Stimulated activated CD8-positive, alpha-beta memory T cell treated with anti-CD3 and anti-CD28 coated beads, Interleukin-7, amount 100 ng/mL, for 1 hour (primary cell): ENCODE measurements at places on chromosomes 11 and 22.
A peak's percentile ranks its signal among the peaks of the same experiment; 100 is the strongest.

- DNase-seq: no peak
Measured at GRCh38 chr11:92524542-92524941, 299.9 kb downstream of the FAT3 start.

DNA sequence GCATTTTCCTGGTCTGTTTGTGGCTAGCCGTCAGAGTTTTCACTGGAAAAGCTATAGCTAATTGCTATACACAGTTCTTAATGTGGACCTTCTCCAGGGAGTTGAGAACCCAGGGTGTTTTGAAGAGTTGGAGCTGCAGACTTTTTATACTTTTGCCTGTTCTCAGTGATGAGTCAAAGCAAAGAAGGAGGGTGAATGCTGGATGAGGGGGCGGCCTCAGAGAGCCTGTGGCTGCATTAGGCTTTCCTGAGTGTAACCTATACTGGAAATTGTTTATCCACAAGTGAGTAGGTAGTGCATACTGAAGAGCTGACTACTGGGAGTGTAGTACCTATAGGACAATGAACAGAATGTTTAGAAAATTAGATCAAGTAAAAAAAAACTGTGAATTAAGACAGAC is 79.7 kb upstream of the HORMAD2 start:
- DNase-seq: no peak

- no peak for DNase-seq
Measured at GRCh38 chr22:45572444-45572843, 69.8 kb downstream of the FBLN1 start.

DNA sequence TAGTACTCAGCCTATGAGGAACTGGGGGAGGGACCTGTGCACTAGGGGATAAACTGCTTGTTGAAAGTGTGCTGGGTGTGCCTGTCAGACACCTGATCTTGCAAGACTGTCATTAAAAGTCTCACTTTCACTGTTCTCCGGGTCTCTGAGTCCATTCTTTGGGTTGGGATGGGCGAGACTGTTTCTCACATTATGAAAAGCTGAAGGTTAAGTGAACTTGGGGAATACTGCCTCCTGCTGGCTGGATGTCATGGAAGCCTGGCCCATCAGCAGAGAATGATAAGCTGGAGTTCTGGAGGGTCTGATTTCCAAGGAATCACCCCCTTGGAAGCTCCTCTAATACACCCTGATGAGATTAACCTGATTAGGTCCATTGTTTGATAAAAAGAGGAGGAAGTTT is 9.0 kb upstream of the VPREB1 start:
- peak; percentile 38 for DNase-seq

DNA sequence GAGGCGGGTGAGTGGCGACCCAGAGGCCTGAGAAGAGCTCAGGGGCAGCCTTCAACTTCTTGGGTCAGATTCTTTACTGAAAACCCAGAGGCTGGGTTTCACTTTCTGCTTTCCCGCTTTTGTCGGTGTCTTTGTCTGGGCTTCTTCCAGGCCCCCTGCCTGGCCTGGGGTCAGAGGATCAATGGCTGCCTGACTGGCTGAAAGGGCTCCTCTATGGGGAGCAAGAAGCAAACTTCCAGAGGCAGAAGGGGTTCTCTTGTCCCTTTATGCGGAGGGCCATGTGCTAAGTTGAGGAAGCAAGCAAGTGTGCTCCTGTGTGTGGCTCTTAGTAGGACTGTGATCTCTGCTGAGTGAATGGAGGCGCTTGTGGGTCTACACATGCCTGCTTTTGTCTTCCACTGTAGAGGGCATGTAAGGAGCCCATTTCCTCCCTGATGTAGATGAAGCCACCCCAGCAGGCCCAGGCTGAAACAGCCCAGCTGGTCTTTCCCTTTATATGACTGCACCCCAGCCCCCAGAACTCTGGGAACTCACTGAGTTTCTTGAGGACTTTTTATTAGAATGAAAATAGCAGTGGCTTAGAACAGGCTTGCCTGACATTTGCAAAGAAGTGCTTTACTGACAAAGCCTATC is 1.0 kb upstream of the PKNOX2 start:
- no peak for DNase-seq

DNA sequence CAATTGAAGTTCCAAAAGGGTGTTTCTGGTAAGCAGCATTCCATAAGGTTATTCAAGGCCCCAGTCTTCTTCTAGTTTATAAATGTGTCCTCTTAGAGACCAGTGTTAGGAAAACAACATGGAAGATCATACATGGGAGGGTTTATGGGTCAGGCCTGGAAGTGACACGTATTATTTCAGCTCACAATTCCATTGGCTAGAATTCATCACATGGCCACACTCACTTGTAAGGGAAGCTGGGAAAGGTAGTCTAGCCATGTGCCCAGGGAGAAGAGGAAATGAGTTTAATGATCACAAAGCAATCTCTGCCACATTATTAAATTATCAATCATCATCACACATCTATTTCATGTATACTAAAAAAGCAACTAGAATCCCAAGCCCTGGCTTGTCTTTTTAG is 181.7 kb upstream of the TBCEL start:
- no peak for DNase-seq

DNA sequence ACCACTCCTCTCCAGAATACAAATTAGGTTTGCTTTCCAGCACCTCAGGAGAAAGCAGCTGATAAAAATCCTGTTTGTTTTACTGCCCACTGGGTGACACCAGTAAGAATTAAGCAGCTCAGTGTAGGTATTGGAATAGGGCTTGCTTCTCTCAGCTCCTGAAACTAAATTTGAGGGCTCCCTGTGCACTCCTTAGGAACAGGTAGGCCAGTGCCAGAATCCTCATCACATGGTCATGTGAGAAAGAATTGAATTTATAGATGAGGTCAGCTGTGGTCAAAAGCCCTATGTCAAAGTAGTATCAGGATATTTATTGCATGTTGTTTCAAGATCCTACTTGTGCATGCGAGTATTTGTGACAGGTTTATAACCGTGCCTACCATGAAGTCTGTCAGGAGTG is 1.0 kb downstream of the PRSS23 start:
- no peak for DNase-seq

DNA sequence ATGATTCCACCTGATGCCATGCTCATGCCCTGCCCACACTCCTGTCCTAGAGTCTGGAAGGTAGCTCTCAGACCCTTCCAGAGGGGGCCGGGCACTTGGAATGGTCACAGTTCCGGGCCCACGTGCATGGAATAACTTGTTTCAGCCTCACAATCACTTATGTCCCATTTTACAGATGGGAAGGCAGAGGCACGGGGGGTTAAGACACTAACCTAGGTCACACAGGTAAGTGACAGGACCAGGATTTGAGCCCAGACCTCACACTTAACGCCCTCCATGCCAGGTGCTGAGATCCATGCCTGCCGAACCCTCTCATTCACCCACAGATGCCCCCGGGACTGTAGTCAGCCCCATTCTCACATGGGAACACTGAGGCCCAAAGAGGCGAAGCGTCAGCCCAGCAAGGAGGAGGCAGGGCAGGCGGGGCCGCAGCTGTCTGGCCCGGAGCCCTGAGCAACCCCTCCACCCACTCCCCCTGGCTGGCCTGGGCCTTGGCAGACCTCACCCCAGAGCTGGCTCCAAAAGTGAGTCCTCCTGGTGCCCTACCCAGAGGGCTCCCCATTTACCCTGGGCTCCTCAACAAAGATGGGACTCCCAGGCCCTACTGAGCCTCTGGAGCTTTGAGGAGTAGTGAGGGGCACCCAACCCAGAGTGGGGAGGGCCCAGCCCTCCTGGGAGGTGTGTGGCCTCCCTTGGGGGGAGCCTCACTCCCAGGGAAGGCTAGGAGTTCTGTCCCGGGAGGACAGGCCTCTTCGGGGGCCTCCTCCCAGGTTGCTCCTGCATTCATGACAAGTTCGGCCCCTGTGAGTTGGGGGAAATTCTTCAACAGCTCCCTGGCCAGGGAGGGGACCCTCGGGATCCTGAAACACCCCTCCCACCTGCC is 2.4 kb upstream of the ALDH3B1 start:
- DNase-seq: no peak

DNA sequence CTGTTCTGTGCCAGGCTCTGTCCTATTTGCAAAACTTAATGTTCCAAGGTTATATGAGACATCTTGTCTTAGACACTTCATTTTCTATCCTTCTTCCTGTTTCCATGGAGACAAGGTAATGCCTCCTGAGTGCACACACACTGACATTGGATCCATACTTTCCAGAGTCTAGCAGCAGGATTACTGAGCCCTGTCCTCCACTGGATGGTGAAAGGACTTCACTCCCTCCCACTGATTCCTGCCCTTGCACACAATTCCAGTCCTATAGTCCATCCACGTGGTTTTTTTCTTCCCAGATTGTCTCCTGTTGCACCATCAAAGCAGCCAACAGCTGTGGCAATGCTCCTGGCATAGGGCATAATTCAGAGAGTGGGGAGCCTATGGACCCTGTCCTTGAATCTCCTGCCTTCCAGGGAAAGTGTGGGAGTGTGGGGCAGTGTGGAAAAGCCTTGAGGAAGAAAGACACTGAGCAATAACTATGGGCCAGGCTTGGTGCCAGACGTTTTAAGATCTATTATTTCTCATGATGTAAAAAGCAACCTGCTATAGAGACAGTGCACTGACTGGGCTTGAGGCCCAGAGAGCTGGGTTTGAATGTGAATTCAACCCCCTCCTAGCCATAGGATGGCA is 31.3 kb downstream of the SERPINH1 start:
- DNase-seq: no peak

DNA sequence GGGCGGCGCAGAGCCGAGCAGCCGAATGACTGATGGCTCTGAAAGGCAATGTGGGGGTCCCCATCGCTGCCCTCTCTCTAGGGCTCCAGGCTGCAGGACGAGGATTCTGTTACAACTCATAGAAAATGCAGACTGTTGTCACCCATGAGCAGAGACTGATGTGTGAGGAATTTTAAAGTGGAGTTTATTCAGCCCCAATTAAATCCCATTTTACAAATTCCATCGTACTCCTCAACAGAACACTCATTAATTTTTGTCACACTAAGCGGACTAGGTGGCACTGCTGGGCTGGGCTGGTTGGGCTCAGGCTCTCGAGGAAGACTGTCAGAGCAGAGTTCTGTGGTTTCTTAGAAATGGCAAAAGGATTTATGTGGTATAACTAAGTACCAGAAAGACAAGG is 102.6 kb upstream of the SPON1 start:
- DNase-seq: no peak

GRCh38 chr22:46547179-46547882 is 9.9 kb upstream of the CELSR1 start:
- no peak for DNase-seq

GRCh38 chr11:108405706-108406105 is 61.6 kb downstream of the C11orf65 start:
- no peak for DNase-seq
